ENCODE measurements at places on chromosomes 13 and 19. TPM values are rescaled to one million over a fixed set of nuclear protein-coding genes. Genes with fewer than 3 reads are reported as not detected.

RHPN2 gene
- total RNA-seq = 2.0 TPM

ATXN8OS gene
- not detected for total RNA-seq

UGGT2 gene
- 37.6 TPM for total RNA-seq

THSD1 gene
- total RNA-seq = 67.3 TPM

DIAPH3 gene
- total RNA-seq = 19.9 TPM

FGF21 gene
- not detected for total RNA-seq

C19orf67 gene
- total RNA-seq = not detected

APOC1 gene
- total RNA-seq = 0.86 TPM

TYROBP gene
- not detected for total RNA-seq

LACC1 gene
- total RNA-seq = 9.8 TPM

MTUS2 gene
- not detected for total RNA-seq

CGB5 gene
- not detected for total RNA-seq

SLC27A5 gene
- 6.5 TPM for total RNA-seq

TSHZ3 gene
- total RNA-seq = 3.3 TPM

Measured in vein endothelial cell (primary cell).